Left hindlimb (tissue), 1 donor: ENCODE measurements at places on chromosomes 2 and 18.

GRCh38 chr2:127768775-127769479 is 42.0 kb downstream of the WDR33 start:
- DNase-seq = no peak

DNA sequence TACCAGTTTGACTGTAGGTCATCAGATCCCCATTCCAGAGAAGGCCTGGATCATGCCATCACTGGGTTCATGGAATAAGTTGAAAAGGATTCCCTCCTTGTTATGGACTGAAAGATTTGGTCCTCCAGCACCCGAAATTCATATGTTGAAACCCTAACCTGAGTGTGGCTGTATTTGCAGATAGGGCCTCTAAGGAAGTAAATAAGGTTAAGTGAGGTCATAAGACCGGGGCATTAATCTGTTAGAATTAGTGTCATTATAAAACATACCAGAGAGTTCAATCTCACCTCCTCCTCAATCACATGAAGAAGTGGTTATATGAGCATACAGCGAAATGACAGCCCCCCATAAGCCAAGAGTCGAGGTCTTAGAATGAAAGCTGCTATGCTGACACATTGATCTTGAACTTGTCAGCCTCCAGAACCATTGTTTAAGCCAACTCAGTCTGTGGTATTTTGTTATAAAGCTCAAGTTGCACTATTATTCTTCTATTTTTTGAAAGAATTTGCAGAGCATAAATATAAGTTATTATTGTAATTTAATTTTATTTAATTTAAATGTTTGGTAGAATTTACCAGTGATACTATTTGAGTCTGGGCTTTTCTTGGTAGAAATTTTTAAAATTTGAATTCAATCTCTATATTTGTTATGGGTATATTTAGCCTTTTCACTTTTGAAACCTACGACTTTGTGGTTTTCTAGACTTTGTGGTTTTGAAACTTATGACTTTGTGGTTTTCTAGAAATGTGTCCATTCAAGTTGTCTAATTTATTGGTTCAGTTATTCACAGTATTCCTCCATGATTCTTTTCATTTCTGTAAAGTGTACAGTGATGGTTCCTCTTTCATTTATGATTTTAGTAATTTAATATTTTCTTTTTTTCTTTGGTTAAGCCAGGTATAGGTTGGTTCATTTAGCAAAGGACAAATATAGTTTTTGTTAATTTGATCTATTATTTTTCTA is 1206.7 kb upstream of the CDH2 start:
- no peak for DNase-seq

GRCh38 chr2:127175751-127176354 is 44.2 kb downstream of the CYP27C1 start:
- peak; percentile 60 for DNase-seq

- no peak for DNase-seq
Measured at GRCh38 chr2:78065366-78065765, 543.2 kb upstream of the LRRTM4 start.

- DNase-seq = no peak
Measured at GRCh38 chr2:75666911-75667310, 20.3 kb downstream of the MRPL19 start.

DNA sequence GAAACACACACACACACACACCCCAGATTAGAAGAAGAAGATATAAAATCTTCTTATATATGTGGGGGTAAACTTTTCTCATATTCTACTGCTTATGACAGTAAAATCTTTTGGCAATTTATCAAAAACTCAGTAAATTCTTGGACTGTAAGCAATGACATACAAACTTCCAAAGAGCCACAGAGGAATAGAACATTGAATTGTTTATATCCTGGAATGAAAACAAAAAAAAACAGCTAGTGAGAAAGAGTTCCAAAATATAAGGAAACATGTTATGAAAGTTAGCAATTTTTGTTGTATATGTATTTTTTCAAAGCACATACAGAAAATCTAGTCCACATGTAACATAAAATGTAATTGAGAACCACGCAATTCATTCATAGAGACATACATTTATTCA is 764.9 kb downstream of the DSC3 start:
- no peak for DNase-seq

DNA sequence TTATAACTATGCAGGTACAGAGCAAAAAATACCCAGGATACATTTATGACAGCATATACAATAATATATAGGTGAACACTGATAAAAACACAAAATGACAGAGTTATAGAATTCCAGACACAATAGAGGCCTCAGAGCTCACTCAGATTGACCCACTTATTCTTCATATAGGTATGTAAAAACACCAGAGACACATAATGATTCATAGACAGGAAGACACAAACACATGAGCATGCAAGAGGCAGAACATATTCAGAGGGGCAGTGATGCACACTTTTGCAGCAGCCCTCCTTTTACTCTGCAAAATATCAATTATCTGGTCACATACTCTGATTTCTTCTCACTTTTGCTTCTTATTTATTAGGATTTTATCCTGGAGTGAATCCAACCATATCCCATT is 633.3 kb upstream of the ACVR2A start:
- DNase-seq = no peak

- DNase-seq = no peak
Measured at GRCh38 chr2:120762341-120763061, 26.8 kb downstream of the GLI2 start.

GRCh38 chr2:101361121-101361520 is 26.2 kb downstream of the CREG2 start:
- DNase-seq = no peak

DNA sequence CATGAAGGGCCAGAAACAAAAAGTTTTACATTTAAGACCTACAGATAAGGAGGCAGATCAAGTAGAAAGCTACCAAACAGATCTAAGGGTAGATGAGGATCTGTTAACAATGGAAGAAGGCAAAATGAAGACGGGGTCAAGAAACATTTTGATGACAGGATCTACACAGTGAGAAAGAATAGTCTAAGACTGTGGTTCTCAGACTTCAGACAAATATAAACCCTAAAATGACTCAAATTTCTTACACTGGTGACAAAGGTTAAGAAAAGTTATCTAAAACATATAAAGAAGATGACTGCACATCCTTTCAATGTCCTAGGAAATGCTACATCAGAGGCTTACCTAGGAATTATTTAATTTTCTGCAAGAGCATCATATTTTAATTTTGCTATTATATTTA is 34.4 kb downstream of the TRIP12 start:
- DNase-seq = no peak

DNA sequence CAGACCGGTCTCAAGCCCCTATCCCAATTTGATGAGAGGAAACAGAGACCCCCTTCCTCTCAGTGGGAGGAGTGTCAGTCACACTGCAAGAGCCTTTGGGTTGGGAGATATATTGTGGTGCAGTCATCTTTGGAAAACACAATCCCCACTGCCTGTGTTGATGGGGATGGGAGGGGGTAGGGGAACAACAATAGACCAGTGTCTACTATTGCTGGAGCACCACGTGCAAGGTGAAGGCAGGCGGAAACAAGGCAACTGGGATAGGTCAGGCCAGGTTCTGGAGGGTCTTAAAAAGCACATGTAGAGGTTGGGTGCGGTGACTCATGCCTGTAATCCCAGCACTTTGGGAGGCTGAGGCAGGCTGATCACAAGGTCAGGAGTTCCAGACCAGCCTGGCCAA is 127.9 kb downstream of the ZFP36L2 start:
- peak; percentile 24 for DNase-seq

- no peak for DNase-seq
Measured at GRCh38 chr2:36819095-36819711, 122.7 kb downstream of the VIT start.

DNA sequence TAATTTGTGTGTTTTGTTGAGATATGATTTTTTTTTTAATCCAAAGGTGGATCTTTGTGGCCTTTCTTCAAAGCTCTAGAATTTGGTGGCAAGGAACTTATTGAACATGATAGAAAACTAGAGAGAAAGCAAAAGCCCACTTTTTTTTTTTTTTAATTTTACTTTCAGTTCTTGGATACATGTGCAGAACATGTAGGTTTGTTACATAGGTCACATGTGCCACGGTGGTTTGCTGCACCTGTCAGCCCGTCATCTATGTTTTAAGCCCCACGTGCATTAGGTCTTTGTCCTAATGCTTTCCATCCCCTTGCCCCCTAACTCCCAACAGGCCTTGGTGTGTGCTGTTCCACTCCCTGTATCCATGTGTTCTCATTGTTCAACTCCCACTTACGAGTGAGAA is 135.9 kb downstream of the RHBDD1 start:
- DNase-seq = no peak

GRCh38 chr18:49304751-49305150 is 155.7 kb downstream of the DYM start:
- DNase-seq = no peak

DNA sequence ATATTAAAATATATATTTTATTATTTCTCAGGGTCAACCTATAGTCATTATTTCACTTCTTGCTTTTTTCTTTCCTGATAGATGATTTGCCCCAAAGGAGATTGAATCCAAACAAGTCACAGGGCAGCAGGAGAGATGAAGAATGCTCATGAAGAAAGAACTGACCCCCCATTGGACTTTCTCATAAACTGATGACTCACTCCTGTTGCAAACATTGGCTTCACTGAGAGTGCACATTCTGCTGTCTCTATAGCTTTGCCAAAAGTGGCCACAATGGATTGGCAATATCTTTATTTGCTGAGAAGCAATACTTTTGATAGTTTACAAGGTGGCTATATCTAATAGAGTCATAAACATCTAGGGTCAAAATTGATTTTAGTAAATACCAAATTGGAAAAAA is 55.9 kb upstream of the ZNF385B start:
- no peak for DNase-seq
